ENCODE measurements at places on chromosomes 4 and X. TPM values are rescaled to one million over a fixed set of nuclear protein-coding genes. Genes with fewer than 3 reads are reported as not detected.

The PPEF1 gene
- not detected for polyA plus RNA-seq

The MAGEB17 gene
- polyA plus RNA-seq, result not detected

The CSAG2 gene
- polyA plus RNA-seq, result not detected

The BMPR1B gene
- 0.53 TPM for polyA plus RNA-seq

The PCDH7 gene
- 79.7 TPM for polyA plus RNA-seq

The ADAM29 gene
- polyA plus RNA-seq, result not detected

The F8A1 gene
- polyA plus RNA-seq, result 39.0 TPM

The SPIN3 gene
- 22.2 TPM for polyA plus RNA-seq

The FAM53A gene
- polyA plus RNA-seq, result 7.1 TPM

The SMAD1 gene
- 29.3 TPM for polyA plus RNA-seq

The PTTG2 gene
- polyA plus RNA-seq, result not detected

The TSPYL2 gene
- polyA plus RNA-seq, result 50.8 TPM

The CENPVL1 gene
- polyA plus RNA-seq, result 1.2 TPM

The PF4V1 gene
- polyA plus RNA-seq, result not detected

The NOX1 gene
- 6.7 TPM for polyA plus RNA-seq

The PABPC1L2B gene
- polyA plus RNA-seq, result not detected

The RTL3 gene
- not detected for polyA plus RNA-seq

The HSFX4 gene
- polyA plus RNA-seq, result not detected

The CFI gene
- 2.6 TPM for polyA plus RNA-seq

The PGAM4 gene
- polyA plus RNA-seq, result 0.55 TPM

The SERTM2 gene
- 11.9 TPM for polyA plus RNA-seq

The SUPT20HL1 gene
- 0.61 TPM for polyA plus RNA-seq

The LDB2 gene
- polyA plus RNA-seq, result 10.4 TPM

The METAP1 gene
- 55.0 TPM for polyA plus RNA-seq

The BDH2 gene
- 101 TPM for polyA plus RNA-seq

The SPANXA1 gene
- polyA plus RNA-seq, result not detected

The ZFX gene
- 36.6 TPM for polyA plus RNA-seq
